ENCODE measurements at places on chromosomes 13 and 19. TPM values are rescaled to one million over a fixed set of nuclear protein-coding genes. Genes with fewer than 3 reads are reported as not detected.

DNA sequence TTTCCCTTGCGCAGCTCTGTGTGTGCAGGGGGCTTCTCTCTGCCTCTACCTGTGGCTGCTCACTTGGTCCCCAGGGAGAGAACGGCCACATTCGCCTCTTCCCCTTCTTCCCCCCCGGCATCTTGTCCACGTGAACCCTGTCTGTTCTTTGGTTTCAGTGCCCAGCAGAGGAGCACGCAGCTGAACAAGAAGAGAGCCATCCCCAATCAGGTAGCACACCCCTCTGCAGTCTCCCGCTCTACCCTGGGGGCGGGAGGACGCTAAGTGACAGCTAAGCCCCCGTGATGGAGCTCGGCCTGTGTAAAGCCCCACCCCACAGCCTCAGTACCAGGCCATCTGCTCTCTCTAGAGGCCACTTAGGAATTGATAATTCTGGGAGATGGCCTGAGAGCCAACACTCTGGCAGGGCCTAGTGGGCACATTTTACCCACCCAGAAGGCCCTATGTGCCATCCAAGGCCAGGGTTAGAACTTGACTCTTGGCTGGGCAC is 30.2 kb downstream of the TMED1 start:
- no peak for DNase-seq

GRCh38 chr19:48878196-48879024 is 6.2 kb downstream of the PPP1R15A start:
- DNase-seq, result peak; percentile 97

- DNase-seq, result no peak
Observed at GRCh38 chr19:15911599-15912235, 13.8 kb upstream of the CYP4F2 start.

- DNase-seq, result no peak
Observed at GRCh38 chr19:34241513-34242337, 12.6 kb upstream of the GARRE1 start.

GRCh38 chr13:28953714-28954418 is 133.7 kb downstream of the MTUS2 start:
- no peak for DNase-seq

The CFD gene
- total RNA-seq, result 25.8 TPM

The PBX4 gene
- total RNA-seq, result 0.33 TPM

DNA sequence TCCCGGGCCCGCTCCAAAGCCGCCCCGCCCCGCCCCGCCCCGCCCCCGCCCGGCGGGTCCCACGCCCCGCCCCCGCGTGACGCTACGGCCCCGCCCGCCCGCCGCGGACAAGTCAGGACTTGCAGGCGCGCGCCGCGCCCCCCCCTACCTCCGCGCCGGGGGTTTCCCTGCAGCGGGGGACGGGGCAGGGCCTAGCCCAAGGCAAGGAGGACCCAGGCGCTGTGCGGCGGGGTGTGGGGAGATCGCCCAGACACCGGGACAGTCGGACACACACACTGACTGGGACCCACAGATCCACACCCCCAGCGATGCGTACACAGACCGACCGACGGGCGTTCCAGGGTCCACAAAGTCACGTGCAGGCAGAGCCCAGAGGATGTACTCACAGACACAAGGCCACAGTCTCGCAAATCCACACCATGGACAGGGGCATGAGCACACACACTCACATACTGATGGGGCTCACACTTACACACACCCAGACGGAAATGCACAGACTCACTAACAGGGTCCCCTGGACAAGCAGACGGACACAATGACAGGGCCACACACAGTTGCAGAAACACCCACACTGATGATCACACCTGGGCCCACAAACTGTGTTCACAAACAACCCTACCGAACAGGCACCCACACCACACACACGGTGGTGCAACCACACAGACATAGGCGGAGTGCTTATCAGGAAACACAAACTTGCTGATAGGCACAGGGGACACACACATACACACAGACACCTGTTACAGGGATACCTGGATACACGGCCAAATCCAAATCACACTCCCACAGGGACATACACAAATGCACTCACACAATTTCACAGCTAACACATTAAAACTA is 436 bp upstream of the BBC3 start:
- DNase-seq, result peak; percentile 87

GRCh38 chr13:42524487-42525034 is 49.4 kb upstream of the TNFSF11 start:
- peak; percentile 25 for DNase-seq

The ZFR2 gene
- not detected for total RNA-seq

The ATP4B gene
- not detected for total RNA-seq

DNA sequence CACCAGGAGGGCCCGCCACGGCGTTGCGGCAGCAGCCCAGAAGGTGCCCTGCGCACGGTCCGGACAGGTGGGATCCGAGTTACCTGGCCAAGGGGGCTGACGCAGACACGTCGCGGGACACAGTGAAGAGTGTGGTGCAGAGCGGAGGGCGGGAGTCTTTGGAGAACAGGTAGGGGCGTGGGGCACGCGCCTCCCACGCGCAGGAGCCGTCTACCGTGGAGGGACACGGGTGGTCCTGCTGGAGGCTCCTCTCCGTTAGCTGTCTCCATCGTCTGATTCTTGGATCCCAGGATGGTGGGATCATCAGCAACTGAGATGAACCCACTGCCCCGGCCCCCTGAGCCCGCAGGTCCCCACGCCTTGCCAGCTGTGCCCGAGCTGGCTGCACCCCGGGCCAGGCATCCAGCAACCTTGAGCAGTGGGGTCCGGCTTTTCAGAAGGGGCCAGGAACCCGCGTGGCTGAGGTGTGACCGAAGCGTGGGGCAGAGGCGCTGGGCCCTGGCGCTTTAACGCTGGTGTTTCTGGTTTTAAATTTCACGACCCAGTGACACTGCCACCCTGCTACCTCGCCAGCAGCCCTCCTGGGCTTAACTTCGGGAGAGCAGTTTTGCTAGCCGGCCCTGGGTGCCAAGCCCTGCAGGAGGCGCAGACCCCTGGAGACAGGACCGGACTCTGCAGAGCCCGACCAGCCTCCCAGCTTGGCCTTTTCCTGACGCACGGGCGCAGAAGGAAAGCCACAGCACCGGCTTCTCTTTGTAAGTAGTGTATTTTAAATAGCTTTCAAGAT is 7.3 kb downstream of the FGF22 start:
- no peak for DNase-seq

The PDX1 gene
- total RNA-seq, result not detected

DNA sequence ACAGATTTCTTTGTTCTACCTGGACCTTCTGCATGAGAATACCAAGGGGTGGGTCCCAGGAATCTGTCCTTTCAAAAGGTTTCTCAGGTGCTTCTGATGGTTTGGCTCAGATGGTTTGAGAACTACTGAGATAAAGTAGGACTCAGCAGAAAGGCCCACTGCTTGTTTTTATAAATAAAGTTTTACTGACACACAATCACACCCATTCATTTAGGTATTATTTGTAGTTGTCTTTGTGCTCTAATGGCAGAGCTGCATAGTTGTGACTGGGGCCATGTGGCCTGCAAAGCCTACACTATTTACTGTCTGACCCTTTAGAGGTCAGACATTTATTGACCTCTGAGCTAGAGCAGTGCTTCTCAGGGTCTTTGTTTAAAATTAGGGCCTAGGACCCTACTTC is 17.6 kb downstream of the EDDM13 start:
- no peak for DNase-seq

- no peak for DNase-seq
Observed at GRCh38 chr13:75881109-75881775, 245.1 kb downstream of the LMO7 start.

DNA sequence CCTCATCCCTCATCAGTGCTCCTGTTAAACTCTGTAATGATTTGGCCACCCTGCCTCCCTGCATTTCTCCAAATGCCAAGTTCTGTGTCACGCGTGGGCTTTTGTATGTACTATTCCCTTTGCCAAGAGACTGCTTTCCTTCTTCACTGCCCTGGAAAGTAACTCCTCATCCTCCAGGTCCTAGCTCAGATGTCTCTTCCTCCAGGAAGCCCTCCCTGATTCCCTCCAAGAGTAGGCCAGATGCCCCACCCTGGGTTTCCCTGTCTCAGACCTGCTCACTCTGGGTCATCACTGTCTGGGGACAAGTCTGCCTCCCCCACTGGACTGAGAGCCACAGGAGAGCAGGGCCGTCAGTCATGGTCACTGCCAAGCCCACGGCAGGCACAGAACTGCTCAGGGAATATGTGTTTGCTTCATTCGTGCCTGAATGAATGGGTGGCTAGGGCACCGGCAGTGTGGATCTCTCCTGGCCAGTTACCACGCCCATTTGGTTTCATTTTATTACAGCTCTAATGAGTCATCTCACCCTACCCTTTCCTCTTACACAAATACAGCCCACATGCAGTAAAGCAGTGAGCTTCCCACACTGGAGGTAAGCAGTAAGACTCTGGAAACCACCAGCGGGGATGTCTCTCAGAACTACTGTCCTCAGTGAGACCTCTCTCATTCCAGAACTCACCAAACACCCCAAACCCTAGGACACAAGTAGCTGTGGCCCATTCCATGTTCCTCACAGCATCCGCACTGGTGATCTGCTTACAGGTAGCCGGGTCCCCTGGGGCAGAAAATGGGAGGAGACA is 12.1 kb upstream of the GPR4 start:
- peak; percentile 87 for DNase-seq

The ACTMAP gene
- total RNA-seq, result 0.74 TPM

- no peak for DNase-seq
Observed at GRCh38 chr19:36987091-36987490, 71.0 kb downstream of the ZNF568 start.

DNA sequence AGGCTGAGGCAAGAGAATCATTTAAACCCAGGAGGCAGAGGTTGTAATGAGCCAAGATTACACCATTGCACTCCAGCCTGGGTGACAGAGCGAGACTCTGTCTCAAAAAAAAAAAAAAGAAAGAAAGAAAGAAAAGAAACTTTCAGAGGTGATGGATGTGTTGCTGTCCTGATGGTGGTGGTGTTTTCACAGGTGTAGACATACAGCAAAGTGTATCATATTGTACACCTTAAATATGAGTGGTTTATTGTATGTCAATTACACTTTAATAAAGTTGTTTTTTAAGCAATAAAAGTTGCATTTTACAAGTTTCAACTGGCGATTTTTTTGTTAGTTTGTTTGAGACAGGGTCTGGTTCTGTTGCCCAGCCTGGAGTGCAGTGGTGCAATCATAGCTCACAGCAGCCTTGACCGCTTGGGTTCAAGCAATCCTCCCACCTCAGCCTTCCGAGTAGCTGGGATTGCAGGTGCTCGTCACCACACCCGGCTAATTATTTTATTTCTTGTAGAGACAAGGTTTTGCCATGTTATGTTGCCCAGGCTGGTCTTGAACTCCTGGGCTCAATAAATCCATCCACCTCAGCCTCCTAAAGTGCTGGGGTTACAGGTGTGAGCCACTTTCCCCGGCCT is 13.5 kb upstream of the INSR start:
- no peak for DNase-seq

DNA sequence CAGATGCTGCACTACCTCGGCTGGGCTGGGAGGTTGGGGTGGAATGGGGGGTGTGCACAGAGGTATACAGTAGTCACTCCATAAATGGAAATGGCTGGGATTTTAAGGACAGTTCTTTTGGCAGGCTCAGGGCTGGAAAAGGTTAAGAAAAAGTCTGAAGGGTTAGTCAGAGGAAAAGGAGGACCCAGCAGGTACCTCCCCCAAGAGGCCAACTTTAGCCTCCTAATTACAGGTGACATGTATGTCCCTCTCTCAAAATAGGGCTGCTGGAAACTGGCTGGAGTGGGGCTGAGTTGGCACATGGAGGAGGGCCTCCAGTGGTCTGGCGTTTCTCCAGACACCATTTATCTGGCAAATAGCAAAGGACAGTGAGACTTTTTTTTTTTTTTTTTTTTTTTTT is 994 bp downstream of the CCDC194 start:
- DNase-seq, result no peak

The FBN3 gene
- total RNA-seq, result not detected

The ZNF737 gene
- total RNA-seq, result 15.0 TPM

The ZNF254 gene
- total RNA-seq, result 14.0 TPM

DNA sequence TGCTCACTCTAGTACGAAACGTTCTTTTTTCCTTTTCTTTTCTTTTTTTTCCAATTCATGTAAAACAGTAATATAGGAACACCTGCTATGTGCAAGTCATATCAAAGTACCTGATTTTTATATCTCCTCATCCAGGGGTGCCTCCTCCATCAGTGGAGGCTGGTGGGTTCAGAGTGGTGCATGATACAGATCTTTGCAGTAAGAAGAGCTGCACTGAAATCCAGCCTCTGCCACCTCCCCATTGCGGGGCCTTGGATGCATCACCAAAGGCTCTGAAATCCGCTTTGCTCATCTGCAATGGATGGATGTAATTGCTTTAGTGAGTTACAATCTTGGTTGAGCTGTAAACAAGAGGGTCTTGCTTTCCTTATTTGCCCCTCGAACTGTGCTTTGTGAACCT is 38.3 kb downstream of the GPR12 start:
- no peak for DNase-seq

GRCh38 chr13:34201050-34201913 is 383.3 kb downstream of the RFC3 start:
- DNase-seq, result peak; percentile 88

The MADCAM1 gene
- 0.16 TPM for total RNA-seq

The GIPC3 gene
- 0.33 TPM for total RNA-seq

The VSTM1 gene
- total RNA-seq, result not detected

DNA sequence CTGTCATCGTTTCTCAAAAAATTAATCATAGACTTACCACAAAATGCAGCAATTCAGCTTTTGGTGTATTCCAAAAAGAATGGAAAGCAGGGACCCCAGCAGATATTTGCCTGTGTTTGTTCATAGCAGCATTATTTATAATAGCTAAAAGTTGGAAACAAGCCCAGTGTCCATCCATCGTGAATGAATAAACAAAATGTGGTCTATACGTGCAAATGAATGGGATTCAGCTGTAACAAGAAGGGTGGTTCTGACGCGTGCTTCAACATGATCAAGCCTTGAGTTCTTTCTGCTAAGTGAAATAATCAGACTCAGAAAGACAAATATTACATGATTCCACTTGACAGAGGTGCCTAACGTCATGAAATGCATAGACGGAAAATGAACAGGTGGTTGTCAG is 36.4 kb downstream of the PSG11 start:
- DNase-seq, result no peak

- DNase-seq, result no peak
Observed at GRCh38 chr13:47845981-47846380, 155.1 kb downstream of the SUCLA2 start.

The PNMA8B gene
- 6.3 TPM for total RNA-seq

DNA sequence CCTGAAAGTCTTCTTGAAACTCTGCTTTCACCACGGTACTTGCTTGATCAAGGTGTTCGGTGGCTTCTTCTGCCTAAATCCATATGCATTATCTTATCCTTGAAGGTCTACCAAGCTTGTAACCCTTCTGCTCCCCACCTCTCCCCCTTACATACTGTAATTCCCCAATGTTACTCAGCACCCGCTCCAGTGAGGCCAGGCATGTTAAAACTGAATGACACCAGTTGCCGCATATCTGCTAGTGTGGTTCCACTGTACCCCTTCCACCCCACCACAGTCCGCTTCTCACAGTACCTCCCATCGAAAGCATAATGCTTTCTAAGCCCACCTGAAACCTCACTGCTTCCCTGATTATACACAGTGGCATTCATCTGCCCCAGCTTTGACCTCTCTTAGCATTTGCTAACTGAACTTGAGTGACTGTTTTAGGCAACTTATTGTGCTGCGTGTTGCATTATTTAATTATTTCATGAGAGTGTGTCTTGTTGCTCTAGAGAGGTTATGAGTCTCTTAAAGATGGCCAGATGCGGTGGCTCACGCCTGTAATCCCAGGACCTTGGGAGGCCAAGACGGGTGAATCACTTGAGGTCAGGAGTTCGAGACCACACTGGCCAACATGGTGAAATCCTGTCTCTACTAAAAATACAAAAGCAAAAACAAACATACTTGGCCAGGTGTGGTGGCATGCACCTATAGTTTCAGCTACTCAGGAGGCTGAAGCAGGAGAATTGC is 87.6 kb upstream of the MBNL2 start:
- DNase-seq, result no peak

Measured in fibroblast of the aortic adventitia (primary cell).